Activated CD4-positive, alpha-beta T cell treated with anti-CD3 and anti-CD28 coated beads, Interleukin-2, amount 10 ng/mL, durations not matched to agents 7 days and 5 days (primary cell): ENCODE measurements at places on chromosomes 2 and 18.
A peak's percentile ranks its signal among the peaks of the same experiment; 100 is the strongest.

DNA sequence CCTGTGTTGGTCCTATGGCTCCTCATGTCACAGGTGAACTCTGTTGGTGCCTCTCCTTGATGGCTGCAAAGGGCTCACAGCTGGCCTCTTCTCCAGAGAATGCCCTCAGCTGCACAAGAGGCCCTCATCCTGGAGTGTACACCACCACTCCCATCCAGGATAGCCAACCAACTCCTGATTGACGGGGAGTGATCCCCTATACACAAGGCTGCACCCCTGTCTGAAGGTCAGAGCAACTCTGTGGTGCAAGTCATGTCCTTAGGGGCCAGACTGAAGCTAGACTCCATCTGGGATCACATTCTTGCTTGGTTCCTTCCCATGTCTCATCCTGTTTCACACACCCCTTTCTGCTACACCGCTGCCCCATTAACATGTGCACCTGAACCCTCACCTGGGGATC, 41.7 kb upstream of the ATL2 start:
- no peak for DNase-seq

DNA sequence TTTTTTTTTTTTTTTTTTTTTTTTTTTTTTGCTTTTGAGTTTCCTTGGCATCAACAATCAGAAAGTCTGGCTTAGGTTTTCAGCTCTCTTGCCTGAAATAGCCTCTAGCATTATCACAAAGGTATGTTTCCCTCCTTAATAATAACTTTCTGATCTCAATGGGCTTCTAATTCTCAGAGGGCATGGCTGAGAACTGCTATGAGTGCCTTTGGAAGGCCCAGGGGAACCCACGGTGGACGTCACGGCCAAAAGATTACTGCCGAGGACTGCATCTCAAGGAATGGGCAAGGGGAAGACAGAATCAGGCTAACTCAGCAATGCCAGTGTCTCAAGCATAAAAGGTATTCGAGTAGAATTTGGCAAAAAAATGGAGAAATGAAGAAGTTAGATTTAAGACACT, 73.2 kb upstream of the SLC14A2 start:
- no peak for DNase-seq

DNA sequence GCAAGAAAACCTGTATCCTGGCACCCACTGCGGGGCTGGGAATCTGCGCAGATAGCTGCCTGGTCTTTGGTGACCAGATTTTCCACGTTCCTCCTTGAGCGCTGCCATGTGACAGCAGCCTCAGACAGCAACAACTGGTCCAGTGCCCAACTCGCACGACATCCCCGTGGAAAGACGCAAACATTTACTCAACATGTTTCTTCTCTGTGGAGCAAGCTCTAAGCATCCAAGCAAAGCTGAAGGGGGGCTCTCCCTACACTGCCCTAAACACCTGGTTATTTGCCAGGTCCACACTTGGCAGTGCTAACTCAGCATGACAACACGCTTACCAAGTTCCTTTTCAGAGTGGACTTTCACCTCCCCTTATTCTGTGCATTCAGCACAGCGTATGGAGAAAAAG, 11.3 kb downstream of the ZNF516 start:
- no peak for DNase-seq

GRCh38 chr2:229340086-229340760, 69.1 kb upstream of the PID1 start:
- DNase-seq: no peak

DNA sequence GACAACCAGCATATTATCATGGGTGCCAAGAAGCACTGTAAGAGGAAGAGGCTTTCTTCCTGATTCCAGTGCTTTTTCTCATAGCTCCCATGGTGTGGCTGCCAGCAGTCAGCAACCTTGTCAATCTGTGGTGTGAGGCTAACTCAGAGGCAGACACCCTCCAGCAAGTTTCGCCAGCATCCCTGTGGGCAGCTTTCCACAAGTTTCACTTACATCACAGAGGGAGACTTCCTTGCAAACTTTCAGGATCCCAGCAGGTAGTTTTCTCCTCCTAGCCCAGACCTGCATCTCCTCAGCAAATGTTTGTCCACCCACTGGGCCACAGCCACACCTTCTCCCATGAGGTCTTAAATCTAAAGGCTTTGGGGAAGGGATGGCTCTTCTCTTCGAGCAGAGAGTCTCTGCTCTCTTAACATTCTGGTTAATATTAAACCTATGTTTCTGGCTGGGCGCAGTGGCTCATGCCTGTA, 9.1 kb downstream of the DNAH7 start:
- no peak for DNase-seq

- DNase-seq: peak; percentile 85
These were observed 9.7 kb downstream of the ITGA4 start for GRCh38 chr2:181466661-181467576.
